ENCODE measurements at places on chromosomes 16 and 17.

DNA sequence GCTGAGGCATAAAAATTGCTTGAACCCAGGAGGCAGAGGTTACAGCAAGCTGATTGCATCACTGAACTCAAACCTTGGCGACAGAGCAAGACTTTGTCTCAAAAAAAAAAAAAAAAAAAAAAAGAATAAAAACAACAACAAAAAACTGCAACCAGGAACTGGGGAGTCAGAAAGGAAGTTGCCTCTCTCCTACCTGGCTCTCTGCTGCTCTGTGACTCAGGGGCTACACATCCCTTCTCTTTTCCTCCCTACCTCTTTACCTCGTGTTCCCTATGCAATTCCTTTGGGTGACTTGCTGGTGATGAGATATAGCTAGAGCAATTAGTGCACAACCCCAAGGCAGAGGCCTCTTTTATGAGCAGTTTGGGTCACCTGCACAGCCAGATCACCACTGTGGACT, 95.9 kb downstream of the ABCC1 start:
- no peak for DNase-seq

GRCh38 chr17:38599398-38599856, 6.3 kb downstream of the SRCIN1 start:
- DNase-seq: no peak

- peak; percentile 92 for DNase-seq
Measured at GRCh38 chr17:6666077-6666521, 14.5 kb downstream of the C17orf100 start.

DNA sequence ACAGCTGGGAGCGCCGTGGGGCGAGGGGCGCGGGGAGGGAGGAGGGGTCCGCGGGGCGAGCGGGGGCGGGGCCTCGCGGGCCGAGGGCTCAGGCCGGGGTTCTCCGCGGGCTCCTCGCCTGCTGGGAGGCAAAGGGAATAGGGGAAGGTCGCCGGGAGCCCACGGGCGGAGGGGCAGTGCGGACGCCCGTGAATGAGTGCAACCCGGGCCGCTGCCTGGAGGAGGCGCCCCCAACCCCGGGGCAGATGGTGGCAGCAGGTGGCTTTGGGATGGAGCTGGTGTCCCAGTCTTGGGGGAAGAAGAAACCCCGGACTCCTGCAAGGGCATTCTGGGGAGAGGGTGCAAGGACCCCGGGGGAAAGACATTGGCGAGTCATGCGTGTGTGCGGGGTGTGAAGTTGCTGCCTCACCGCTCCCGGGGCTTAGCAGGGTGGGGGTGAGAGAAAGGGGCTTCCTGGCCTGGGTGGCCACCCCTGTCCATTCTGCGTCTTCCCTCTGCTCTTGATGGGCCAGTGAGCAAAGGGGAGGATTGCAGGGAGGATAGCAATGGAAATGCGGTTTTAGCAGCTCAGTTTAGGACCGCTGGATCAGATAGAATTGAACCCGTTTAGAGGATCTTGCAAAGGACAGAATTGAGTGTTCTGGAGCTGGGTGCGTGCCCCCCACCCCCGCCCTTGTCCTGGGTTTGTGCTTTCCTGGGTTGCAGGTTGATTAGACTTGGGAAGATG, 526 bp downstream of the KIAA0513 start:
- DNase-seq: no peak

- DNase-seq: no peak
Measured at GRCh38 chr17:67442787-67443624, 65.9 kb downstream of the PITPNC1 start.

- DNase-seq: no peak
Measured at GRCh38 chr17:77579131-77579530, 379.4 kb upstream of the TNRC6C start.

- DNase-seq: no peak
Measured at GRCh38 chr16:71727551-71728324, 3.2 kb upstream of the PHLPP2 start.

DNA sequence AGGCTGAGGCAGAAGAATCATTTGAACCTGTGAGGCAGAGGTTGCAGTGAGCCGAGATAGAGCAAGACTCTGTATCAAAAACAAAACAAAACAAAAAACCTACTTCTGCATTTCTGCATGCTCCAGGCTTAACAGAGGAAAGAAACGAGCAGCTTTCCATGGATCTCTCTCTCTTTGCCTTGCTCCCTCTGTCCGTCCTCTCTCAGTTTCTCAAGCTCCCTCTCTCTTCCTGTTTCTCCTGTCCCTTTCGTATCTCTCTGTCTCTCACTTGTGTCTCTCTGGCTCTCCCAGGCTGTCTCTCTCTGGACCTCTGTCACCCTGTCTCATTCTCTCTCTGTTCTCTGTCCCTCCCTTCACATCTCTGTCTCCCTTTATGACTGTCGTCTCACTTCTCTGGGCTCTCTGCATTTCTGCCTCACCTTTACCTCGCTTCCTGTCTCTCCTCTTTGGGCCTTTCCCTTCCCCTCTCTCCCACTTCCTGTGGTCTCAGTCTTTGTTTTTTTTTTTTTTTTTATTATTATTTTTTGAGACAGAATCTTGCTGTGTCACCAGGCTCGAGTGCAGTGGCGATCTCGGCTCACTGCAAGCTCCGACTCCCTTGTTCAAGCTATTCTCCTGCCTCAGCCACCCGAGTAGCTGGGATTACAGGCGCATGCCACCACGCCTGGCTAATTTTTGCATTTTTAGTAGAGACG, 4.1 kb upstream of the PITPNA start:
- DNase-seq: no peak

GRCh38 chr16:87086575-87086974, 230.6 kb downstream of the C16orf95 start:
- no peak for DNase-seq

GRCh38 chr16:27202923-27203506, 311 bp upstream of the KDM8 start:
- no peak for DNase-seq

DNA sequence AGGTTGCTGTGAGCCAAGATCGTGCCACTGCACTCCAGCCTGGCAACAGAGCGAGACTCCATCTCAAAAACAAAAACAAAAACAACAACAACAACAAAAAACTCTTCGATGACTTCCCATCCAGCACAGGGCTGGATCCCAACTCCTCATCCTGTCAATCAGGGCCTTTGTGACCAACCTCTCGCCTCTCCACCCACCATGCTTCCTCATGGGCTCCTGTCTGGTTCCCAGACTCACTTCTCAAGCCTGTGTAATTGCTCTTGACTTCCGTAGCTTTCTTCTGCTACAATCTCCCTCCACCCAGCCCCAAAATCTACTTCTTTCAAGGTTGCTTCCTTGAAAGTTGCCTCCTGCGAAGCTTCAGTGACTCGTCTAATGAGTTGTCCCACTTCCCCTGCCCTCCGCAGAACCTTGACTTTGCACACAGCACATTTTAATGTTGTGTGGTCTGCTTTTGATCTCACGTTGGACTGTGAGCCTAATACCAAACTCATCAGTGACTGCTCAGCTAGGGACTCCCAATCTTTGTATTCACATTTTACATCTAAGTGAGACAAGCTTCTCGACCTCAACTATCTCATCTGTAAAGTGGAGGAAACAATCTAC, 936 bp upstream of the RASL10B start:
- DNase-seq: no peak

GRCh38 chr17:54307351-54307750, 484.6 kb downstream of the KIF2B start:
- no peak for DNase-seq

DNA sequence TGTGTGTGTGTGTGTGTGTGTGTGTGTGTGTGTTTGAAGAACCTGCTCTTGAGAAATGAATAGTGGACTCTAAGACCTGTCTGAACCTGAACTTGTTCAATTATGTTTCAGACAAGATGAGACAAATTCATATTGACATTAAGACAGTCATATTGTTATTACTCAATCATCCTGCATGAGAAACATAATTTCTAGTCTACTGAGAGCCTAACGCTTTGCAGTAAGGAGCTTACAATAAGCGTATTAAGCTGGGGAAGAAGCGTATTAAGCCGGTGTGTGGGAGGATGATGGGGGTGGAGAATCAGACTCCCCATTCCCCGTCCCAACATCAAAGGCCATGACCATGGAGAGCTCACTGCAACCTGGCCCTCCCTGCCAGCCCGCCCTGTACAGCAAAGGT, 22.4 kb upstream of the MNT start:
- DNase-seq: no peak

- DNase-seq: no peak
Measured at GRCh38 chr17:79711715-79712305, 18.9 kb upstream of the ENPP7 start.

DNA sequence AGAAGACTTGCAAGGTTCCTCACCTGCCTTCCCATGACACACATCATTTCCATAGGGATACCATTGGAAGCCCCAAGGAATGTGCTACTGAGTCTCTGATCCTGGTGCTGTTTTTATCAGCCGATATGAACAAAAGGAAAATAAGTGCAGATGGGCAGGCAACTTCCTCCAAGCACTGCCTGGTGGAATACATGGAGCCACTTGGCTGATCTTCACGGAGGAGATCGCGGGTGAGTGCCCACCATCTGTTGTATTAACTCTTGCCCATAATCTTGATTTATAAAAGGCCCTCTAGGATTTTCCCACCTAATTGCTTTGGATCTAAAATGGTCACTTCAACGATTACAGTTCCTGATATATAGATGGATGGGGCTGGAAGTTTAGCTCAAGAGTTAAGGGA, 24.7 kb upstream of the CDRT15 start:
- no peak for DNase-seq

DNA sequence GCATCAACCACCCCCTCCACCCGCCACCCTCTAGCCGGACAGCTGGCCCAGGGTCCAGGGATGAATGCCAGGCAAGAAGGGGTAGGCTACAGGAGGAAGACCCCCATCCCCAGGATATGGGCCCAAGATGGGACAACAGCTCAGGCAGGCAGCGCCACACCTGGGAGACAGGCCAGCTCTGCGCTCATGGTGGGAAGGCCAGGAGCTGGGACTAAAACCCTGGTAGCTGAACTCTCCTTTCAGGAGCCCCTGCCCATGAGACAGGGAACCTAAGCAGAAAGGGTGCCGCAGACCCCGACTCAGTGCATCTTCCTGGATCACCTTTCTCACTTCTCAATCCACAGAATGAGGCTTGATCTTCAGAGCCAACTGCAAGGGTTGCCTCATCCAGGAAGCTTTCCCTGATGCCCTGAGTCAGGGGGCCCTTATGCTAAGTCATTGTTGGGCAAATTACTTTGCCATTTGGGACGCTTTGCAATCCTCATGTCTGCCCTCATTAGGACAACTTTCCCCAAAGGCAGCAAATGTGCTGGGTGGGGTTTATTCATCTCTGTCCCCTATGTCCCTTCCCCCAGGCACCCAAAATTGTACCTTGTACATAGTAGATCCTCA, 9.0 kb downstream of the ZDHHC1 start:
- DNase-seq: no peak

DNA sequence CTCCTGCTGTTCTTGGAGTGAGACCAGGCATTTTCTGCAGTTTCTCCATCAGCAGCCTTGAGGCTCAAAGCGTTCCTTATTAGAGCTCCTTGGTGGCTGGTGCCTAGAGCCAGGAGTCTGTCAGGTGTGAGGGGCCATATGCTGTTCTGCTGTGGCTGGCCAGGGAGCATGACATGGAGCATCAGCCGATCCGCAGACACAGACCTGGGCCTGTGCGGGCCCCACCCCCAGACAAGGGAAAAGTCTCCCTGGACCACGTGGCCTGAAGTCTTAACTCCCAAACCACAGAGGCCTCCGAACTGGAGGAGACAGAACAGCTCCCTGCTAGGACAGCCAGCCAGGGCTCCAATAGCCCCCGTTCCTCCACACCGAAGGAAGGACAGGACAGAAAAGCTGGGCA, 162.7 kb upstream of the CIBAR2 start:
- no peak for DNase-seq

DNA sequence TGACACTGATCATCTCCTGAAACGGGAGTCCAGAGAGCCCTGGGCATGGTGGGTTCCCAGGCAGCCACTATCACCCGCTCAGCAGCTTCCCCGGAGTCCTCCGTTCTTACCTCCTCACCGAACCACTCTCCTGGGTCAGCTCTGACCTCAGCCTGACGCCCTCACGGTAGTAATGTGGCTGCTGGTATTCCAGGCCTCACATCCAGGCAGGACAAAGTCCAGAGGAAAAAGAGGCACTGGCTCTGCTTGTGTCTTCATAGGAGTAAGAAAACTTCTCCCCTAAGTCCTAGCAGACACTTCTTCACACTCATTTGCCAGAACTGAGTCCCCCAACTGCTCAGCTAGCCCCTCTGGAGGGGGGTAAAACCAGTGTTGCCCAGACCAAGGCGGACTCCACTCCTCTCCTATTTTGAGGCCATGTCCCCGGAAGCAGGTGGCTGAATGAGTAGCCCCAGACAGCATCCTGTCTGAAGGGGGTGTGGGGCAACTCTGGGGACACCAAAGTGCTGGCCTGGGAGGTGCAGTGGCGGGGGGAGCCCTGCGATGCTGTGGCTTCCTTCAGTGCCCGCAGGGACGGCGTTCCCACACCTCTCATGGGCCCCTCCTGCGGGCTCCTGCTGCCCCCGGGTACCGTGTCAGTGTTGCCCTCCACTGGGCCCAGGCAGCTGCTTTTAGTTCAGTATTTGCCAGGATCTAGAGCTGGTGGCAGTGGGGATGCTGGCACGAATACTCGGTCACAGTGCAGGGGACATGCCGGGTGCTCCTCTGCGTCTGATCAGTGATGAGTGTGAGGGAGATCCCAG, 5.4 kb downstream of the FSCN2 start:
- no peak for DNase-seq

GRCh38 chr16:81319221-81319912, 4.6 kb downstream of the GAN start:
- DNase-seq: no peak

DNA sequence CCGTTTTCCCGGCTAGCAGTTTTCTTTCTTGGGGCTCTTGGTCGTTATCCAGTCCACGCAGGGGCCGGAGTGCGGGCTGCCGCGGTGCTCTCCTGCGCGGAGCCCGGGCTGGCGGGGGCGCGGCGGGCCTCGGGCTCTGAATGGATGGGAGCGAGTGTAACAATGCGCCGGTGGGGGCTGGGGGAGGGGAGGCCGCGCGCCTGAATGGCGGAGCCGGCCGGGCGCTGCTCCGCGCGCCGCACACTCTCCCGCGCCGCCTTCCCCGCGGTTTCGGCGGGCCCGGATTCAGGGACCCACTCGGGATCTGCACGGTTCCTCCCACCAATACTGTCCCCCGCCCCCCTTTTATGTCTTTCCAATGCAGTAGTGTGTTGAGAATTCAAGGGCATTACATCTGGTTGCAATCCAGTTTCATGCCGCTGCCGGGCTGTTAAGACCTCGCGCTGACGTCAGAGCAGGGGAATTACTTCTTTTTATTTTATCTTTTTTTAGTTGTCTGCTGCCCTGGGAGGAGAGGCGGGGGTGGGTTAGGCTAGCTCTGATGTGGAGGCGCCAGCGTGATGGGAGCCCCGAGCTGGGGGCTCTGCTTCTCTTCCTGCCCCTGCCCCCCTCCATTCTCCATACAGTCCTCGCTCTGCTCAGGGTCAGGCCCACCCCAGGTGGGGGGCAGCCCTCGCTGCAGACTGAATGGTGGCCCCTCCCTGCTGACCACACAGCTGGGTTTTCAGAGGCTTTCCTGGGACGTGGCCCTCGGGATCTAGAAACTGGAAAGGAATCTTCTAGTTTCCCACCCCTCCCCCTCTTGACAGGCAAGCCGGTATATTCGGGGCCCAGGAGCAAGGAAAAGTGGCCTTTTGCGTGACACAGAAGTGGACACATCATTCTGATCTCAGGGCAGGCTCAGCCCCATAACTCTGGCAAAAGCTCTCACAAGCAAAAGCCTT, 1.8 kb downstream of the RAI1 start:
- DNase-seq: peak; percentile 47

GRCh38 chr16:29875206-29875605, 12.2 kb upstream of the CDIPT start:
- DNase-seq: no peak

- no peak for DNase-seq
Measured at GRCh38 chr16:1288813-1289476, 20.5 kb upstream of the UBE2I start.
